Renal pelvis (tissue), 12 donors: ENCODE measurements at places on chromosomes 1 and 21.

- no peak for DNase-seq
Measured at GRCh38 chr1:155038602-155039307, 5.1 kb downstream of the DCST1 start.

GRCh38 chr1:185964946-185965345, 230.8 kb downstream of the HMCN1 start:
- no peak for DNase-seq

GRCh38 chr1:74505928-74506710, 6.3 kb downstream of the LRRC53 start:
- DNase-seq, result no peak

GRCh38 chr21:33801424-33802405, 113.9 kb downstream of the ATP5PO start:
- peak; percentile 42 for DNase-seq
